ENCODE measurements at places on chromosomes 16 and 17.
A peak's percentile ranks its signal among the peaks of the same experiment; 100 is the strongest.

- peaks cover 13% of the 10 kb centered on the region for H3K36me3 ChIP-seq
- peak overlapping the region; percentile 16 for H3K27ac ChIP-seq
- DNase-seq = no peak
- H3K4me3 ChIP-seq = no peak overlapping the region
Measured at GRCh38 chr17:7466639-7467341, 12.6 kb downstream of the ZBTB4 start.

DNA sequence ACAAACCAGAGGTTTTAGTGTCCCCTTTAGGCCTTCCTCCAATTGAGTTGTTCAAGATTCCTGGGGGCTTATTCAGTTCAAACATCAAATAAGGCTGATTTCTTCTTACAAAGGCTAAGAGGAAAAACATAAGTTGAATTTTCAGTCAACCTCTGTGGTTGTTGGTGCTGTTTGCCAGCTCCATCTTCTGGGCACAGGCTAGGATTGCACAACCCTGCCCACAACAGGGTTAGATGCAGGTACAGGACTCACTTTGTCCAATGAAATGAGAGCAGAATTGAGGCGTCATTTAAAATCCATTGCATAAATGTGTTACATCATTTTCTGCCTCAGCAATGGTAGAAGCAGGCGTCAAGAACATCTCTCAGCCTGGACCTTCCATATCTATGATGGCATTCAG is 173.3 kb downstream of the PMP22 start:
- H3K36me3 ChIP-seq = no peaks in the 10 kb centered on the region
- DNase-seq = no peak
- H3K4me3 ChIP-seq = no peak overlapping the region

DNA sequence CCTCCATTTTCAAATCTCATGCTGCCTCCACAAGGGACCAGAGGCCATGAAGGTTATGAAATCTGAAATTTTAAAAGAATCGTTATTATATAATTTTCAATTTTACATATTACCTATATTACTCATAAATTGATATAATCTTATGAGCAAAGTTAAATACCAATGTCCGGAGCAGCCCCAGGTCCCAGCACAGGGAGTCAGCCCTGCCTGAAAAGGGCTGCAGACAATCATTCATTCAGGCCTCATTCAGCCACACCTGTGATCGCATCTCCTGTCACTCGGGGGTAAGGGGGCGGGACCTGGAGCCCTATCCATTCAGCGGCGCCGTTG is 172.5 kb downstream of the AHSP start:
- no peak for DNase-seq
- peaks cover 39% of the 10 kb centered on the region for H3K36me3 ChIP-seq
- peak overlapping the region; percentile 46 for H3K27ac ChIP-seq
- H3K4me1 ChIP-seq = peaks cover 26% of the 10 kb centered on the region

GRCh38 chr17:73973586-73974409 is 229.7 kb upstream of the RPL38 start:
- H3K27me3 ChIP-seq = peaks cover 7% of the 10 kb centered on the region
- H3K36me3 ChIP-seq = no peaks in the 10 kb centered on the region
- H3K4me1 ChIP-seq = no peaks in the 10 kb centered on the region
- H3K4me3 ChIP-seq = no peak overlapping the region

DNA sequence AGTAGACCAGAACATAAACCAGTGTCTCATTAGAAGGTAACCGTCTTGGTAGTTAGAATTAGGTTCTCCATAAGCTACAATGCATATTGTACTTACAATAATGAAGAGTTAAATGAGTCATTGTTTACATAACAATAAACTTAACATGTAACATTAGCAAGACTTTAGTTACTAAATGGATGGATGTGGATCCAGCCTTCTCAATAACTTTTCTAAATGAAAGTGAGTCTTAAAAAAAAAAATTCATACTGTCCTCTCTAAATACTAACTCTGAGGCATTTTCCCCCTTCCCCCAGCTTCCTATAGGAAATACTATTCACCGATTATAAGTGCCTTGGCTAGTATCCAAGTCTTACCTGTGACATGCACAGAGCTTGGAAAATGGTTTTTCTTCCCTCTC is 155.3 kb downstream of the CYB561 start:
- peaks cover under 1% of the 10 kb centered on the region for H3K4me1 ChIP-seq
- H3K4me3 ChIP-seq = no peak overlapping the region
- no peak for DNase-seq
- no peak overlapping the region for H3K27ac ChIP-seq
- H3K36me3 ChIP-seq = no peaks in the 10 kb centered on the region

GRCh38 chr16:24204150-24204665 is 51.9 kb upstream of the CACNG3 start:
- H3K36me3 ChIP-seq = peaks cover 17% of the 10 kb centered on the region
- peaks cover 5% of the 10 kb centered on the region for H3K4me1 ChIP-seq
- H3K27ac ChIP-seq = no peak overlapping the region
- H3K27me3 ChIP-seq = no peaks in the 10 kb centered on the region
- H3K4me3 ChIP-seq = no peak overlapping the region
- no peak for DNase-seq

GRCh38 chr17:79948406-79948944 is 87.2 kb downstream of the TBC1D16 start:
- H3K27me3 ChIP-seq = no peaks in the 10 kb centered on the region
- no peaks in the 10 kb centered on the region for H3K36me3 ChIP-seq
- no peak overlapping the region for H3K4me3 ChIP-seq
- no peaks in the 10 kb centered on the region for H3K4me1 ChIP-seq

DNA sequence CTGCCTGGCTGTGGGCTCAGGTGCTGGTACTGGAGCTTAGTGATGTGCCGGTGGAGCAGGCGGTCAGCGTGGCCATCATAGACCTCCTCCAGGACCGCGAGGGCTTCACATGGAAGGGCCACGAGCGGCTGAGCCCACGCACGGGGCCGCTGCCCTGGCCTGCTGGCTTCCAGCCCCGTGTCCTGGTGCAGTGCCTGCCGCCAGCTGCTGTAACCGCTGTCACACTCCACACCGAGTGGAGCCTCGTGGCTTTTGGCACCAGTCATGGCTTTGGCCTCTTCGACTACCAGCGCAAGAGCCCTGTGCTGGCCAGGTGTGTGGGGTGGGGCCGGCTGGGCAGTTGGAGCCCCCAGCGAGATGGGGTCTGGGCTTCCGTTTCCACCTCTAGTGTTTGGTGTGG is 12.0 kb downstream of the LLGL1 start:
- no peak overlapping the region for H3K27ac ChIP-seq
- peaks cover 14% of the 10 kb centered on the region for H3K36me3 ChIP-seq
- DNase-seq = no peak
- peaks cover 4% of the 10 kb centered on the region for H3K4me1 ChIP-seq

- H3K27ac ChIP-seq = no peak overlapping the region
- H3K4me1 ChIP-seq = no peaks in the 10 kb centered on the region
- H3K27me3 ChIP-seq = no peaks in the 10 kb centered on the region
- H3K4me3 ChIP-seq = no peak overlapping the region
- no peaks in the 10 kb centered on the region for H3K36me3 ChIP-seq
- DNase-seq = no peak
Measured at GRCh38 chr16:89066721-89067120, 26.9 kb upstream of the ACSF3 start.

DNA sequence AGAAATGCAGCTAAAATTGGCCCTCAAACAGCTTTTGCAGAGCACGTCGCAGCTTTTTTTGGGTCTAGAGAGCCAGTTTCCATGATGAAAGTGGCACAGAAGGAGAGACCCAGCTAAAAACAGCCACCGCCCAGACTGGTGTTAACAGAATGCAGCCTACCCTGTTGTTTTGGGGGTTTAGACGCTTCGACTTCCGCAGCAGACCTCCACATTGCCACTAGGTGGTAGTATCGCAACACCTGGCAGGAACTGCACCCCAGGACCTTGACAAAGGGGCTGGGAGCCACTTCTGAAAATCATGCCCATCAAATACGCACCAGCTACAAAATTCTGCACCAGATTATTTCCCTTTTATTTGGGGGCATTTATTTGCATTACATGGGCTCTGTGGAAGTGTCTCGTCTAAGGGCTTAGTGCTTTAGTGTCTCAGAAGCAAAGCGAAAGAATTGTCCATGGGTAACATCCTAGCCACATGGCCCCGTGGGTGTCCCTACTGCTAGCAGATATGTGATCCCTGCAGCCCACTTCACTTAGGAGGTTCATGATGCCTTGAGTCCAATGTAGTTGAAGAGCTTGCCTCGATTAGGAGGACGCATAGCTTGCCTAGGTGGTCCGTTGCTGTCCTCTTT is 167.1 kb downstream of the HAPSTR1 start:
- DNase-seq = no peak
- H3K27ac ChIP-seq = no peak overlapping the region
- H3K4me1 ChIP-seq = no peaks in the 10 kb centered on the region
- H3K27me3 ChIP-seq = no peaks in the 10 kb centered on the region

DNA sequence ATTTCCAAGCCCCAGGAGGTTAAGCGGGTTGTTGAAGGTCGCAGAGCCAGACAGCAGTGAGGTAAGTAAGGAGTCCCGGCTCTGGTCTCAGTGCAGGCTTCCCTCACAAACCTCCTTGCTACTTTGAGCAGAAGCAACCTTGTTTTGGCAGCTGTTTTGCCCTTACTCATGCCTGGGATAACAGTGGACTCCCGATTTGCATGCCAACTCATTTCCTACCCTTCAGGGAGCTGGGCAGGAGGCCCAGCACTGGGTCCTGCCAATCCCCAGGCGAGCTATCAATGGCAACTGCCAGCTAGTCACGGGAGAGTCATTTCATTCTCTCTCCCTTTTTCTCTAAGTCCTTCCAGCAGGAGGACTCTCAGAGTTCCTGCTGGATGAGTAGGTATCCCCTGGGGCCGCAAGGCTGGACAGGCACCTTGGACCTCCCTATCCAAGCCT is 72.0 kb upstream of the KSR1 start:
- peaks cover 9% of the 10 kb centered on the region for H3K27me3 ChIP-seq
- no peak overlapping the region for H3K4me3 ChIP-seq
- peaks cover 17% of the 10 kb centered on the region for H3K4me1 ChIP-seq
- DNase-seq = no peak
- H3K27ac ChIP-seq = no peak overlapping the region

All from activated T-helper 2 cell treated with anti-CD3 and anti-CD28 coated beads, Interferon-gamma antibody, Interleukin-2, Interleukin-4, amounts not matched to agents 10 μg/mL and 5 μg/mL and 100 μg/mL, durations not matched to agents 14 hours and 24 hours and 36 hours (primary cell).